Activated T-helper 1 cell treated with anti-CD3 and anti-CD28 coated beads, Interleukin-2, amount 50 U/mL, for 16 hours (primary cell): ENCODE measurements at places on chromosomes 1 and 21.

- no peak for DNase-seq
Measured at GRCh38 chr1:208433971-208434370, 189.8 kb upstream of the PLXNA2 start.

- DNase-seq = no peak
Measured at GRCh38 chr1:29975036-29975694, 738.8 kb downstream of the PTPRU start.

- no peak for DNase-seq
Measured at GRCh38 chr1:9472386-9473031, 66.8 kb upstream of the SLC25A33 start.

- DNase-seq = no peak
Measured at GRCh38 chr1:94609619-94610018, 68.1 kb upstream of the F3 start.

DNA sequence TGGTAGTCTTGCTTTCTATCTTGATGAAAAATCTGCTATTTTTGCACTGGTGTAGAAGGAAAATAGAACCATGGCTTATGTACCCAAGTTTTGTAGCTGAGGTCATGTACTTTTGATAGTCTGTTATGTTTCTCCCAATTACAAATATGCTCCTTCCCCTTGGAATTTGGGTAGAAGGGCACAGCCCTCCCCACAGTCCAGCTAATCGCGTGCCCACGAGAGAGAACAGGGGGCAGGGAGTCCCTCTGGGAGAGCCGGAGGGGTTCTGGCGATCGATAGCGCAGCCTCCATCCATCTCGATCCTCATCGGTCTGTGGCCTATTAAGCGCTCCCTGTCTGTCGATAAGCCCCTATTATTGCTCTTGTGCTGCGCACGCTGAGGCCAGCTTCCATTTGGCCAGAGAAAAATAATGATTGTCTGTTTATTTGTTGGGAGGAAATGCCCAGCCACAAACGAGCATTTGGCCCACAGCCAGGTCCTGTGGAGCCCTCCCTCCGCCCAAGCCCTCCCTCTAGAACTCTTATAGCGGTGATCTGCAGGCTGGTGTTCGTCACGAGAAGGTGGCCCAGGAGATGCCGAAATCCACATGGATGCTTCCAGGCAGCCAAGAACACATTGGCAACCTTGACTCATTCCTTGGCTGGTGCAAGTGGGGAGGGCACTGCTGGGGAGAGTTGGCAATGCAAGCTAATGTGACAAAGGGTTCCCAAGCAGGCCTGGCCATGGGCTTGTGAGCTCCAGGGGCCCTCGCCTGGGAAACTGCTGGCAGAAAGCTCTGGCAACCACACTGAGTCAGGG lies 134.7 kb upstream of the TNR start:
- DNase-seq = no peak

- DNase-seq = no peak
Measured at GRCh38 chr1:189782295-189782694, 695.4 kb downstream of the BRINP3 start.

DNA sequence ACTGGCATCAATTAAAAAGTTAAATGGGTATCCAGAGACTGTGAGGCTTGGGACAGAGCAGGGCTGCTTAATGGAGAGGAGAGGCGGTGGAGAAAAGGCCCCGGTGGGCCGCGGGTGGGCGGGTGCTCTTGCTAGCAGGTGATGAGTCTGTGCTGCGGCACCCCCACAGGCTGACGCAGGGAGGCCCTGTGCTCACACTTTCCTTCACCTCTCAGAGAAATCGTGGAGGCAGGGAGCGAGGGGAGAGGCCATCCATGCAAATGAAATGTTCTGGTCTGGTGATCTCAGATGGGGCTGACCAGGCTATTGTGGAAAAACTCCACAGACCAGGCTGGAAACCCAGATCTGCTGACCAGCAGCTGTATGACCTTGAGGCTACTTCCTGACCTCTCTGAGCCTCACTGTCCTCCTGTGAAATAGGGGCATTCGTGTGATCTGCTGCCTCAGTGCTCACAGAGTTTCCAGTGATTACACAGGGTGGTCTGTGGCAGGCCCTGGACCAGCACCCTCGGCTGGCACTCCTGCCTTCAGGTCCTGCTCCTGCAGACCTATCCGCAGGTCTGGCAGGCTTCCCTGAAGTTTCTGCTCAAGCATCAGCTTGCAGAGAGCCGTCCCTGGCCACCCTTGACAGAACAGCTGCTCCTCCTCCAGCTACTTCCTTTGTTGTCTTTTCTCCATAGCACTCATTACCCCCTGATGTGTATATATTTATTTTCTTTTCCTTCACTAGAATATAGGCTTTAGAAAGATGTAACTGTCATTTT lies 89.2 kb downstream of the BEND5 start:
- DNase-seq = no peak

DNA sequence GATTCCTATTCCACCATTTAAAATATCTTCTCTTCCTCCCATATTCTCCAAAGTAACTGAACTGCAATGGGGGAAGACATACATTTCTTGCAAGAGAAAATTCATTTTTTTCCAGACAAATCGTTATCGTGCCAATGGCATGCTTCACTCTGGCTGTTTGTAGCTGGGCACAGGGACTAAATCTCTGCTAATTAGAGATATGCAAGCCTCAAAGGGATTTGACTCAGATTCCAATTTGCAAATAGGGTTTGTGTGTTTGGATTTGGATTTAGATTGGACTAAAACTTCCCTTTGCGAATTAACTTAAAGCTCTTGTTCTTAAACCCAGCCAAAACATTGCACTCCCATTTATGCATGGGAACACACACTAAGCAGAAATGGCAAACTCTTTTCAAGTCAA lies 276.2 kb upstream of the DUSP10 start:
- DNase-seq = no peak

DNA sequence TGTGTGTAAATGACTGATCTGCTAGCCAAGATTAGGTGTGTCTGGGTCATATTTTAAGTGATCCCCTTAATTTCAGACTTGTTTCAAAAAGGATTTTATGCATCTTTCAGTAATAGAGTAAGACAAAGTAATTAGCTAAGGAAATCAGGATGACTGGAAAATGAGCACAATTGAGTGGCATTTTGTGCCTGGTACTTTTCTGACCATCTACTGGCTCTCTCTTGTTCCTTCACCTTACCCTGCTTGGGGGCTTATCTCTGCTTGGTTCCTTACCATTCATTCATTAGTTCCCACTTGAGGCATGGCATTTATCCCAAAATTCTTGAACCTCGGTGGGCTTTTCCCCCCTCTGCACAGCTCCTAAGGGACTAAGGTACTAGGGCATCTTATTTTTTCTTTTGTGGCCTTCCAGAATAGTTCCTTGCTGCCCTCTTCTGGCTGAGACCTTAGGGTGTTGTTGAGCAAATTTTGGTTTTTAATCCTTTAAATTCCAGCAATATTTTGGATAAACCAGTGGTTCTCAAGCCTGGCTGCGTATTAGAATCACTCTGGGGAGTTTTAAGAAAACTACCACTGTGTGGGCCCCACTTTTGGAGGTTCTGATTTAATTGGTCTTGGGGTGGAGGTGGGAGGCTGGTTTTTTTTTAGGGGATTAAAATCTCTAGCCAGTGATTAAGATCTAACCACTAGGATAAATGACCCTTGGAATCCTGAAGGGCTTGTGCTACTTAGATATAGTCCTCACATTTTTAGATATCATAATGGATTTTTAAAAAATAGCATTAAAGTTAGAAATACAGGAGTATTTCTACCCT lies 50.8 kb downstream of the HS2ST1 start:
- DNase-seq = no peak

- DNase-seq = no peak
Measured at GRCh38 chr1:9549955-9550546, 10.8 kb downstream of the SLC25A33 start.

- DNase-seq = no peak
Measured at GRCh38 chr21:44602463-44602850, 2.1 kb downstream of the KRTAP10-7 start.

DNA sequence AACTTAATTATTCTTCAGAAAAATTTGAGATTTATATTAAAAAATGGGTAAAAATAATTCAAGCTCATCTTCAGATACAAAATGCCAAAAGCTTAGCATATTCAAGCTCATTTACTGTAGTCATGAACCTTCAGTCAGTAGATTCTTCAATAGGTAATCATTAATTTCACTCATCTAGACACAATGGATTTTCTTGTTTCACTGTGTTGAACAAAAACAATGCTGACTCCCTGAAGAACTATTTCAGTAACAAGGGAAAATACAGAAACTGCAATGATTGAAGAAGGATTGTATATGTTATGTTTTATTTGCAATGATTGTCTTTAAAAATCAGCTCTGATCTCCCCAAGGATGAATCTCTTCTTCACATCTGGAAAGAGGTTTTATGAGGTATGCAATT lies 9.2 kb upstream of the HOOK1 start:
- no peak for DNase-seq

DNA sequence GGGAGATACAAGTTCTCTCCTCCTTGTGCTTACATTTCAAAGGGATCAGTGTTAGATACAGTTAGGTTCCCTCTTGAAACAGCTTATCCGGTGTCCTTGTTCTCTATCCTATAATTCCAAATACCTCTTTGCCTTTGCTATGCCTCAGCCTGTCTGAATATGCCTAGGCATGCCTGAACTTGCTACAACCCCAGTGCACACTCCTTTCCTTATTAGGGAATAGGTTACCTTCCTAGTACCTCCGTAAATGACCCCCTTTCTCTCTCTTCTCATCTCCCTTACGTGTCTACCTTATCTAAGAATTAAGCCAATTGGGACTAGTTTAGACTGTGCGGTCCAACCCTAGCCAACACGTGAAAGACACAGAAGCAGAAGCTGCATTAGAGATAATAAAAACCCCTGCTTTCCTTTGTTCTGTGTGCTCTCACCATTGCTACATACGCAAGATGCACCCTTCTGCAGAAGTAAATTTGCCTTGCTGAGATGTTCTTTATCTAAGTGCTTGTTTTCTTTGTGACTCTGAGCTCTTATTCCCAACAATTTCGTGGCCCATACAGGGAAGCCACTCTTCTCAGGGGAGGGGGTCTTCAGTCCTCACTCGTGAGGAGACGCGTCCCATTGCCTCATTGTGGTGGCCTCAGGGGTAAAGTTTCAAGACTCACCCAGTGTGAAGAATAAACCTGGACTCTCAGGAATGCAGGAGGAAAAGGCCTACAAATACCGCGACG lies 802.1 kb downstream of the PLA2G4A start:
- DNase-seq = no peak

DNA sequence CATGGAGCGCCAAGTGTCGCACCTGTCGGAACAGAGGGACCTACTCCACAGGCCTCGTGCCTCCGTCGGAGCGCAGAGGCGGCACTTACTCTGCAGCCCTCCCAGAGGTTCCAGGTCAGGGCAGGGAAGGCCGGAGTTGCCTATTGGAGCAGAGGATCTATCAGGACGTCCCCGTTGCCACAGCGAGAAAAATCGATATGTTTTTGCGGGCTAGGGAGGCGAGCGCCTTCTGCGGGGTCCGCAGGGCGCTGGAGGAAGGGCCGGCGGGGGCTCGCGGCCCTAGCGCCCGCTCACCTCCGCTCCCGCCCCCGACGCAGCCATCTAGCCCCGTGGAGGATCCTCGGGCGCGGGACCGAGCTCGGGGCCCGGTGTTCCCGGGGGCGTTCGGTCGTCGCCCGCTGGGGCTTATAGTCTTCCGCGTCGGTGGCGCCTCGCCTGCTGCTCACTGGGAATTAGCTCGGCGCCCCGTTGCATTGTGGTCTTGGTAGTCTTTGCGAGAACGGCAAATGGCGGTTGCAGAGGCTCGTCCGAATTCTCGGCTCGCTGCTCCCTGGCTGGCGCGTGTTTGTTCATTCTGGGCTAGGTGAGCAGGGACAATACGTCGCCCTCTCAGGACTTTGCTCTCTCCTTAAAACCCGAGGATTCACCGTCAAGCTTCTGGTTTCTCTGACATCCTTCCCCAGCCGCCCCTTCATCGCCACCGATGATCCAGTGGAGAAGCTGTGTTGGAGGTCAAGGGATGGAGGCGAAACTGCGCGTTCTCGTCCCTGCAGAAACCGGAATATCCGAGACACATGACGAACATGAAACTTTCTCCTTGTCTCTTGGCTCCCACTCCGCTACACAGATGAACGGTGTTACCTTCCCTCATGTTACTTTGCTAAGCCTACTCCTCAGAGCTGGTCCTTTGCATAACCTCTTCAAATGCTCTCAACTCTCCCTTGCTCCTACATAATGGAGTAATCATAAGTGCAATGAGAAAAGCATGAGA lies at the start of gene JTB:
Gene JTB, minus strand, starts transcription at position 425 of the 991 bp plus-strand sequence. Its CDS starts 422 bp downstream, at position 3.
- DNase-seq = peak; percentile 74

GRCh38 chr1:3501856-3502640 lies 47.6 kb downstream of the ARHGEF16 start:
- peak; percentile 17 for DNase-seq

- DNase-seq = no peak
Measured at GRCh38 chr1:61851235-61851634, 109.0 kb downstream of the PATJ start.

DNA sequence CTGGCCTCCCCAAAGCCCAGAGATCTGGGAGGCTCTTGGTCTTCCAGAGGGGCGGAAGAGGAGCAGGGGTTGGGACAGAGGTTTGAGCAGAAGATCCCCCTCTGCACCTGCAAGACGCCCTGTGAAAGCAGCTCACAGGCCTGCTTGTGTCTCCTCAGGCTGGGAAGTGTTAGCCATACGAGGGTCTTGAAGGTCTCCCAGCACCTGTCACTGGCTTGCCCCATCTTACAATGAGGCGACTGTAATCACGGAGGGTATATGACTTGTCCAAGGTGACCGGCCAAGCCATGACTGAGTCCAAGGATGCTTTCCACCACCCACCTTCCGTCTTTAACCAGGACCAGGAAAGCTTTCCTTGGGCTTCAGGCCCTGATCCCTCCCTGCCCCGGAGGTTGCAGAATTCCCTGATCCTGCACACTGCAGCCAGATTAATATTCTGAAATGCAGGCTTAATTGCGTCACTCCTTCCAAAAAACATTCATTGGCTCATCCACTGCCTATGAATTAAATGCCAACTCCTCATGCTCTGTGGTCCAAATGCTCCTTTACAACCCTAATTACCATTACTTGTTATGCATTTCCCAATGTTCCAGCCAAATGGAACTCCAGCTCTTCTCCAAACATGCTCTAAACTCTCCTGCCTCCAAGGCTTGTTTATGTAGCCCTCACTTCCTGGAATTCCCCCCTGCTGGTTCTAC lies 64.0 kb downstream of the DDX20 start:
- DNase-seq = no peak
